ENCODE measurements at places on chromosomes 12 and 14.

- no peak for DNase-seq
Observed at GRCh38 chr12:119201789-119202543, 23.2 kb downstream of the HSPB8 start.

- peak; percentile 70 for DNase-seq
Observed at GRCh38 chr12:8045952-8046944, 13.7 kb downstream of the FOXJ2 start.

DNA sequence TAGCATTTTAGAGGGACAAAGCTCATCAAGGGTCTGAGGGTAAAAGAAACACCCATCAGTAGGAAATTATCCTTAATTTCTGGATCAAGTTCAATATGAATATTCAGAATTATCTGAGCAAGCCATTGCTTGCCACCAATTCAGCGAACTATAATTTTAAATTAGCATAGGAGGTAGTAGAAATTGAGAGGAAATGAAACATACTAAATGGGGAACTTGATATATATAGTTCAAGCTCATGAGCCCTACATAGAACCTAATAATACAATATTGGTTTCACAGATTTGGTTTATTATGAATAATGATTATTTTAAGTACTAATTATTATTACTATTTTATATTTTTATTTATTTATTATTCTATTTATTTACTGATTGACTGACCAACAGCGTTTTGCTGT is 42.1 kb upstream of the GXYLT1 start:
- no peak for DNase-seq

- DNase-seq, result no peak
Observed at GRCh38 chr12:41014643-41015020, 173.5 kb upstream of the PDZRN4 start.

Data from activated effector memory CD4-positive, alpha-beta T cell treated with Interleukin-2 at 50 U/mL for 16 hours (primary cell).